Activated CD4-positive, alpha-beta T cell treated with anti-CD3 and anti-CD28 coated beads for 36 hours (primary cell): ENCODE measurements at places on chromosomes 7 and 10.
A peak's percentile ranks its signal among the peaks of the same experiment; 100 is the strongest.

DNA sequence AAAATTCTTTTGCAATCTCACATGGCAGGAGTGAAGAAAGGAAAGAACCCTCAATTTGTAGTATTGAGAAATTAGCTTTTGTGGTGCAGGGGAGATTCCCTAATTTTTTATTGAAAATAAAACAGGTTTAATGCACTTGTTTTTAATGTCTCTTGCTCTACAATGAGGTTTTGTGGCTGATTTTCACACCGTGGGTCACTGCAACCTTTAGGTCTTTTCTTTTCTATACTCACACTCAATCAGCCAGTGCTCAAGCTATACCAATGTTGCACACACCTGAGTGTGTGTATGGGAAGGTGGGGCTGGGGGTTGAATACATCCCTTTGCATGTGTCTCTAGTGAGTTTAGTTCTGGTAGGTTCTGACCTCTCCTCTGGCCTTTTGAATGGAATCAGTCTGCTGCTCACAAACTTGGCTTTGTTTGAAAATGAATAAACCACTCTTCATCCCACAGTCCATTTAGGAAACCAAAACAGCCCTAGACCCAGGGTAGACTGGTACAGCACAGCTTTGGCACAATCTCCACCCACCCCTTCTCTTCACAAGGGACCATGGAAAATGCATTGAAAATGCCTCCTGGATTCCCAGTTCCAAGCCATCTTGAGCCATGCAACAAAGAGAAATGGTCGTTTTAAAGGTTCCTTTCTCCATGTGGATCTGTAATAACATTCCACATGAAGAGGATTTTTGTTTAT is 411.5 kb downstream of the SFMBT2 start:
- no peak for DNase-seq

- DNase-seq: no peak
Observed at GRCh38 chr7:155529346-155529745, 17.0 kb downstream of the CNPY1 start.

- DNase-seq: no peak
Observed at GRCh38 chr10:32105782-32106382, 49.7 kb upstream of the KIF5B start.

DNA sequence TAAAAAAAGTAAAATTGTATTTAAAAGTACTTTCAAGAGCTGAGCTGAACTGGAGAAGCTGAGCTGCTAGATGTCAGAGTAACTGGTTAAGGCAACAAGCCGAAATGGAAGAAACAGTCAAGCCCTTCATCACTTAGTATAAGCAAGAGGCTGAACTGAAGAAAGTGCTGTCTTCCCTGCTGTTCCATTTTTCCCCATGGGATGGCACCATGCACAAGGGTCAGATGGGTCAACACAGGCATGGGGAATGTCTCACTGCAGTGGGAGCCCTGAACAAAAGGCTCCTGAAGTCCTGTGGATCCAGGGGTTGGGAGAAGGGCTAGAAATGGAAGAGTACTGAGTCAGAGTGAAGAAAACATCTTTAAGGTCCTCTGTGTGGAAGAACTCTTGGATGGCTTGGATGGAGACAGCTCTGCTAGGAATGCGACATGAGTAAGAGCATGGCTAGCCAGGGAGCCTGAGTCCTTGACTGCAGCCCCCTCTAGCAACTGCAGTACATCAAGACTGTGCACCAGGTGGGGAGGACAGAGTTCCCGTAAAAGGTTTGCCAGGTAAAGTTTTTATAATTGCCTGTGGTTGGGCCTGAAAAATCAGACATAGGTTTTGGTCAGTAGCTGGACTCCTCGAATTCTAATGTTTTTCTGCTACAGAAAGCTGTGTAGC is 348.3 kb downstream of the GPR158 start:
- no peak for DNase-seq

DNA sequence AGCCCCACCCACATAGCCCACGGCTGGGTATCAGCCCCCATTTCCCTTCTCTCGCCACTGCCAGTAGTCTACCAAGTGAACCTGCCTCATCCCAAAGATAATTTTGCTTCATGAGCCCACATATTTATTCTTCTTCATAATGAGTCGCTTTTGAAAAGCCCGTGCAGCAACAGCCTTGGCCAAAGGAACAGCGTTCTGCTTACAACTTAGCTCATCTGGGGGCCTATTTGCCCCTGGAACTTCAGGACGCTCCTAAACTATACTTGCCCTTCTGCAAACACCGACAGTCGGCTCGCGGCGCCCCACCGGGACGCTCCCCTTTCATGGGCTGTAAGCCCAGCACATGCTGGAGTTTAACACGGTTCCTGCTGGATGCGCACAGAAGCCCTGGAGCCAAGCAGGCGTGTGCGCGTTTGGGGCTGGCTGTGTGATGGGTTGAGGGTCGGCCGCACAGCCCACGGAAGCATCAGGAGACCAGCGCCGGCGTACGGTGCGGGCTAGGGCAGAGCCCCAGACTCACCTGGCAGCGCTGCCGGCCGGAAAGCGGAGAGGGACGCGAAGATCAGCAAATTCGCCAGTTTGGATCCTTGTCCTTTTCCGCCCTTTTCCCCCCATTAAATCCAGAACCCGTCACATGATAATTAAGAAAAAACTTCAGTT is 370 bp downstream of the TMEM60 start:
- no peak for DNase-seq

- no peak for DNase-seq
Observed at GRCh38 chr7:12827920-12828319, 140.5 kb downstream of the ARL4A start.

DNA sequence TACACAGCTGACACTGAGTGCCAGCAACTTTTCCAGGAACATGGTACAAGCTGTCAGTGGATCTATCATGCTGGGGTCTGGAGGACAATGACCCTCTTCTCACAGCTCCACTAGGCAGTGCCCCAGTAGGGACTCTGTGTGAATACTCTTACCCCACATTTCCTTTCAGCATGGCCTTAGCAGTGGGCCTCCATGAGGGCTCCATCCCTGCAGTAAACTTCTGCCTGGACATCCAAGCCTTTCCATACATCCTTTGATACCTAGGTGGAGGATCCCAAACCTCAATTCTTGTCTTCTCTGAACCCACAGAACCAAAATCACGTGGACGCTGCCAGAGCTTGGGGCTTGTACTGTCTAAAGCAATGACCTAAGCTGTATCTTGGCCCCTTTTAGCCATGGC is 116.8 kb downstream of the IQUB start:
- no peak for DNase-seq

DNA sequence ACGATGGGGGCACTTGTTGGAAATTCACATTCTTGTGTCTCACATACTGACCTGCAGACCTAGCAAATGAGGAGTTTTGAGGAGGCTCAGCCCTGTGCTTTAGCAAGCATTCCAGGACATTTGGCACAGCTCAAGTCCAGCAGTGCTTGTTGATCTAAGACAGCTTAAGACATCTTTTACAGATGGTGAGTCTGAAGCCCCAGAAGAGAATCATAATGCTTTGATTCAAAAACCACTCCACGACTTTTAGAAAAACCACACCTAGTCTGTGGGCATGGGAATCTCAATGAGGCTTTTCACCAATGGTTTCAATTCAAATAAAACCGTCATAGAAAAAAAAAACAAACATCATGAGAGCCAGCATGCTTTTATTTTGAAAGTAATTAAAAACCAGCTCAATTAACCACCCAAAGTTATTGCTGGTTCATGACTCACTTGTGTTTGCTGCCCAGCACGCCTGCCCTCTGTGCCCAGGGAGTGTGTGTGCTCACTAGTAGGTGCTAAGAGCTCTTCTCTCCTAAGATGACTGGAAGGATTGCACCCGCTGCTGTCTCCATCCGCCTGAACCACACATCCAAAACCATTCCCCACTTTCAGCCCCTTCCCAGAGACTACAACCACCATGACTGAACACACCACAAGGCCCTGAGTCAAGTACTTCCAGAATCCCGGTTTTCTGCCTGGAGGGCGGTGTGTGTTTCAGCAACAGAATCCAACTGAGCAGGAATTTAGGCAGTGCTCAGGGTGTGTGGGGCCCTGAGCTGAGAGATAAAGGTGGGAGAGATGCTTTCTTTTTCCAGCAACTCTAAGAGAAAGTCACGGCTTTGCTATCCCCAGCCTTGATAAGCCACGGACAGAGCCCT is 130.2 kb upstream of the ADAM12 start:
- DNase-seq: no peak

- DNase-seq: peak; percentile 91
Observed at GRCh38 chr10:102408728-102409603, 9.6 kb downstream of the PSD start.

- DNase-seq: no peak
Observed at GRCh38 chr10:118012952-118013525, 33.7 kb downstream of the RAB11FIP2 start.
